ENCODE measurements at places on chromosomes 7 and 10.

GRCh38 chr10:132774902-132775863 lies 10.8 kb downstream of the NKX6-2 start:
- DNase-seq = no peak

DNA sequence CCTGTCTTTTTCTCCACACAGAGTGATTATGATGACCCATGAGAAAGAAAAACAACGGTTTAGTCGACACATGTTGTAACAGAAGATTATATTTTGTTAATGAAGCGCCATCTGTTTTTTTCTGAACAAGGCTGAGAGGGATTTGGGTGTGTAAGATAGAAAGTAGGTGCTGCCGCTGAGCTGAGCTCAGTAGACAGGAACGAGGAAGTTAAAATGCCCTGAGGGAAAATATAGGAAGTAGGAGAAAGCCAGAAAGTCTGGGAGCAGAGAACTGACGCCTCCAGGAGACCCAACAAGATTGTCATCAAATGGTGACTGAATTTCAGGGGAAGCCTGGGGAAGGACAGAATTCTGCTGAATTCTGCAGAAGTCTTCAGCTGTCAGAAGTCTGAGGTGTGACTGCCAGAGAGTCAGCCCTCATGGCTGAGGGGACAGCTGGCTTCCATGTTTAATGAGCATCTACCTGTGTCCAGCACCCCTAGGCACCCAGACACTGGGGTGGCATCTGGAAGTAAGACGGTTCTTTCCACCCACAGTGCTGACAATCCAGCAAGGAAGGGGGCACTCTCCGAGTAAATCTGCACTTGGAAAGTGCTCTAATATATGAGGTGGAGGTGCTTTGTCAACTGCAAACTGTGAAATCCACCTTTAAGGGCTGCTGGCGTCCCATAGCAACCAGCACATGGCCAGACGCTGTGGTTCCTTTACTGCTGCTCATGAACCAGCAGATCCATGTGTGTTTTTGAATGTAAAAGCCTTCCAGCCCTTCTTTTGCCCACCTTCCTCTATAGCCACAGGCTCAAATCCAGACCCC lies 12.5 kb upstream of the TSPAN15 start:
- no peak for DNase-seq

DNA sequence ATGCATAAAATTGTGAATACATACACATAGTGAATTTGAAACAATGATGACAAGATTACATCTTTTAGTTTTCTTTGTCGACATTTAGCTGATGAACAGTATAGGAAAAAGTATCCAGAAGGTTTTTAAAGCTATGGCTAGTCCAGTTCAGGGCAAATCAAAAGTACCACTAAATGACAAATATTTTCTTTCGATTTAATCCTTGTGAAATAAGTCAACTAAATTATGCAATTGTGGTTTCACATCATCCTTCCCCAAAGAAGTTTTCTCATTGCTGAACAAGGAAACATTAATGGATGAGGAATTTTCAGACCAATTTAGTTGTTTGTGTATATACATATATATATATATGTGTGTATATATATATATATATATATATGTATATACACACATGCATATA lies 774.0 kb downstream of the DNAJB9 start:
- no peak for DNase-seq

DNA sequence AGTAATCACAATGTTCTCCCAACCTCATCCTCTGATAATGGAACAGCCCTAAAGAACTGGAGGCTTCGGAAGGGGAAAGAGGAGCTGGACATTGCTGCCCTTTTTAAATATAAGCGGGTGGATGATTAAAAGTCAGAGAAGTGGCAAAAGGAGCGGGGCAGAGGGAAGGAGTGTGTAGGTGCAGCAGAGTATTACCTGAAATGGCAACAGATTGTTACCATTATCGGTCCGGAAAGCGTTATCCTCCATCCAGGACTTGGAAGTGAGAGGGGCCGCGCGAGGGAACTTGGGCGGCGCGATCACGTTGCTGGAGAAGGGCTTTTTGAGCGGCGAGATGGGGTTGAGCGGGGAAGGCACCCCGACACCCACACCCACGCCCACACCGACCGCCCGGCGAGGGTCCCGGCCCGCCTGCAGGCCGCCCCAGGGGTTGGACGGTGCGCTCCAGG lies 51.7 kb downstream of the CPEB3 start:
- DNase-seq = no peak

DNA sequence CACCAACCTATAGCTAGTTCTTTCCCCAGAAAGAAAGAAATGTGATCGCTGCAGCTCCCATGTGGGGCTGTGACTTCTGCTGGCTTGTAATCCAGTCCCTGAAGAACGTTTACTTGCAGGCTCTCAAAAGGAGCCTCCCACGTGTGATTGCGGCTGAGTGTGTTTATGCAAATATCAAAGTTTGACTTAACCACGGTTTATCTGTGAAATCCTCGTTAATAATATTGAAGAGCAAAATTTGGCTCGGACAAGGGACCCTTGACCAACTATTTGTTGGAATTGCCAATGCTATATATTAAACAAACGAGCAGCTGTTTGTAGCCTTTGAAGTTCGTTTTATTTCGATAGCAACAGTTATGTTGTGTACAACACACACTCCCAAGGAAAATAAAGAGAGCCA lies 470.1 kb upstream of the NRP1 start:
- no peak for DNase-seq

GRCh38 chr7:40824461-40824860 lies 689.7 kb downstream of the SUGCT start:
- DNase-seq = no peak

GRCh38 chr10:42937649-42938180 lies 139.2 kb upstream of the RET start:
- no peak for DNase-seq

DNA sequence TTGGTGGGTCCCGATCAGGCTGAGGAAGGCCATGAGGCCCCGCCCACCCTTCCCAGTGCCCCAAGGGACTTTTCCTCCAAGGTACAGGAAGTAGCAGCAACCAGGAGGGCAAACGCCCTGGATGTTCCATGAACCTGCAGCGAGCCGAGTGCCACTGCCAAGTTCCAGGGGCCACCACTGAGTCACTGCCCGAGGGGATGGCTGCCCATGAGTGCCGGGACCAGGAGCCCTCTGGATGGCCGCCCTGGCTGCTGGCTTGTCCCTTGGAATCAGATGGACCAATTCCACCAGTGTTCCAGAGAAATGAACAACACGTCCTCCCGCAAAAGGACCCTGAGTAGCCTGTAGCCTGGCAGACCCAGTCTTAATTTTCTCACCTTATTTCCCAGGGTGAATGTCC lies 74.2 kb downstream of the ZRANB1 start:
- no peak for DNase-seq

DNA sequence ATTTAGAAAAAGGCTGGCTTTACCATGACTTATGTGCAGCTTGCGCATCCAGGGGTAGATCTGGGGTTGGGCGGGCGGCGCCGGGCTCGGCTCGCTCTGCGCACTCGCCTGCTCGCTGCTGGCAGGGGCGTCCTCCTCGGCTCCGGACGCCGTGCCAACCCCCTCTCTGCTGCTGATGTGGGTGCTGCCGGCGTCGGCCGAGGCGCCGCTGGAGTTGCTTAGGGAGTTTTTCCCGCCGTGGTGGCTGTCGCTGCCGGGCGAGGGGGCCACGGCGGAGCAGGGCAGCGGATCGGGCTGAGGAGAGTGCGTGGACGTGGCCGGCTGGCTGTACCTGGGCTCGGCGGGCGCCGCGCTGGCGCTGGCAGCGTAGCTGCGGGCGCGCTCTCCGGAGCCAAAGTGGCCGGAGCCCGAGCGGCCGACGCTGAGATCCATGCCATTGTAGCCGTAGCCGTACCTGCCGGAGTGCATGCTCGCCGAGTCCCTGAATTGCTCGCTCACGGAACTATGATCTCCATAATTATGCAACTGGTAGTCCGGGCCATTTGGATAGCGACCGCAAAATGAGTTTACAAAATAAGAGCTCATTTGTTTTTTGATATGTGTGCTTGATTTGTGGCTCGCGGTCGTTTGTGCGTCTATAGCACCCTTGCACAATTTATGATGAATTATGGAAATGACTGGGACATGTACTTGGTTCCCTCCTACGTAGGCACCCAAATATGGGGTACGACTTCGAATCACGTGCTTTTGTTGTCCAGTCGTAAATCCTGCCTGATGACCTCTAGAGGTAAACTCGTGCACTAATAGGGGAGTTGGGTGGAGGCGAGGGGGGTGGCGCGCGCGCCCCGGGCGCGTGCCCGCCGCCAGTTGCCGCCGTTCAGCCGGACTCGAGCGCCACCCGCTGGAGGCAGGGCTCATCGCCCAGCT lies at the start of gene HOXA5:
Gene HOXA5, minus strand, starts transcription at position 659 of the 927 bp plus-strand sequence. Its CDS starts 74 bp downstream, at position 585.
- no peak for DNase-seq

GRCh38 chr10:95242581-95243317 lies 48.1 kb downstream of the PDLIM1 start:
- DNase-seq = no peak

GRCh38 chr10:74671716-74672115 lies 154.7 kb upstream of the KAT6B start:
- DNase-seq = no peak

DNA sequence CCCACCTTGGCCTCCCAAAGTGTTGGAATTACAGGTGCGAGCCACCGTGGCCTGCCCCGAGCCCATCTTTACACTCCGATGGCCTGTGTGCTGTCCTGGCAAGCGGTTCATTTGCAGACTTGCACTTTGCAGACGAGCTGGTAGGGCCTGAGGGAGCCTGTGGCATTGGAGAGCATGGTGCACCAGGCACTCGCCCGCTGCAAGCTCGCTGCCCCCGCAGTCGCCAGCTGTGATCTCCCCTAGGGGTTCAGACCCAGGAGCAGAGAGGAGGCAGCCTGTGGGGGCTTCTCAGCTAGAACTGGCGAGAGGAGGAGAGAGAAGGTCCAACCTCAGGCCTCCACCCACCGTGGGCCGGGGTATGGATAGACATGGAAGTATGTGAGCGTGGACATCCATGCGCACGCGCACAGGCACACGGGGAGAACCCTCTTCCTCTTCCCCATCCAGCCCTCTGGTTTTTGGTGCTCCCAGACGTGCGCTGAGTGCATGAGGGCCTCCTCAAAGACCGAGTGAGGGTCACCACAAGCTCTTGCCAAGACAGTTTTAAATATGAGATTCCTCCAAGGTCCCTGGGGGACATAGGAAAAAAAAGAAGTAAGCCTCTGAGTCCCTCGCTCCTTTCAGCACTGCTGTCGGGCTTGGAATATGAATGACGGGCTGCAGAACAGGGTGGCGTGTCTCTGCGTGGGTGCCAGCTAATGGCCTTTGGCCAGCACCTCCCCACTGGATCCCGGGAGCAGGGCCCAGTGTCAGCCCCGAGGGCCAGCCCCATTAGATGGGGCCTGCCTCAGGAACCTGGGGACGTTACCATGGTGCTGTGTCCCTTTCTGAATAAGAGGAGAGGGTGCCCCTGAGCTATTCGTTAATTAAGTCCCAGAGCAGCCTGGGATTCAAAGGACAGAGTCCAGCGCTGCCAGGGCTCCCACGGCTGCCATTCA lies 15.1 kb upstream of the TTYH3 start:
- DNase-seq = no peak

- DNase-seq = no peak
These were observed 97.3 kb downstream of the MYL10 start for GRCh38 chr7:101531726-101532357.

- DNase-seq = no peak
These were observed 14.6 kb upstream of the FZD1 start for GRCh38 chr7:91249506-91250233.

GRCh38 chr7:157153260-157153659 lies 14.5 kb downstream of the UBE3C start:
- DNase-seq = no peak

DNA sequence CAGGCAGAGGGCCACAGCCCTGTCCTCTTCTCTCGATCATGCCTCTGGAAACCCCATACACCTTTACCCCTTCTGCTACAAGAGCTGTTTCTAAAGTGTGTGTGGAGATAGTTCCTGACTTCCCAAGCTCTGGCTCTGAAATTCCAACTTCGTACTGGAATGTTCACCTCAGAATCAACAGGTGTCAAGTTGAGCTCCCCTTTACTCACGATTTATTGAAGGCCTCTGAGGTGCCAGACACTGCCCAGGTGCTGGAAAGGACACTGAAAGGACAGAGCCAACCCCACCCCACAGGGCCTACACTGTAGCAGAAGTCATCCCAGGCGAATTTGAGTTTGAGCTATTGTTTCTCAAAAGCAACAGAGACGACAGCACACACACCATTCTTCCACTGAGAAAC lies 209.9 kb upstream of the FRMD4A start:
- no peak for DNase-seq

DNA sequence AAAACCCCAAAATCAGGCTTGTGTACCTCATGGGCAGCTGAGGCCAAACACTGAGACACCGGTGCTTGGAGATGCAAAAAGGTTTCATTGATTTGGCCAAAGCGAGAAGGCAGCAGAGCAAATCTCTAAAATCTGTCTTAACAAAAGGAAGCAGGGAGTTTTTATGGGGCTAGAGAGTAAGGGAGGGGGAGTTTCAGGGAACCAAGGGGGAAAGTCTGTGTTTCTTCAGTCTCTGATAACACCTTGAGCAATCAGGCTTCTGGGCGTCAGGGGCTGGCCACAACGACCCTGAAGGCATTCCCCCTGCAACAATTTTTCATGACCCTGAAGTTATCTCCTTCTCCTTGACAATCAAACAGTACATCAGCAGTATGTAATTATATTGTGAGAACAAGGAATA lies 2.7 kb upstream of the ZNF786 start:
- no peak for DNase-seq

- DNase-seq = no peak
These were observed 4.0 kb upstream of the CREB5 start for GRCh38 chr7:28408105-28408959.

GRCh38 chr10:26486990-26487850 lies 49.1 kb downstream of the APBB1IP start:
- peak; percentile 62 for DNase-seq

- no peak for DNase-seq
These were observed 121.2 kb downstream of the MTERF1 start for GRCh38 chr7:91759205-91759863.

- no peak for DNase-seq
These were observed 102.8 kb upstream of the THSD7A start for GRCh38 chr7:11934796-11935195.

DNA sequence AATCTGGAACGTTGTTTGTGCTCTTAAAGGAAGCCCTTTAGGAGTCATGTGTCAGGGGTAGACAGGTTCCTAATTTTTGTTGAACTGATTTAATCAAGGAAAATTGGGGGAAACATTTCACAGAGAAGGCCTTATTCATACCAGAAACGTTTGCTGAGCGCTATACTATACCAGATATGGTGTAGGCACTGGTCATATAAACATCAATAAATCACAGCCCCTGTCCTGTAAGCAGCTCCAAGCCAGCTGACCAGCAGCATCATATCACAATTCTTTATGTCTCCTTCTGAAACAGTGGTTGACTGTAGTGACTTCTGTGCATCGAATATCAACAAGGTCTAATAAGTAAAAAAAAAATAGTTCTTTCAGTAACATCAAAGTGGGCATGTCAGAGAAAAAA lies 1.1 kb downstream of the TMEM178B start:
- no peak for DNase-seq

DNA sequence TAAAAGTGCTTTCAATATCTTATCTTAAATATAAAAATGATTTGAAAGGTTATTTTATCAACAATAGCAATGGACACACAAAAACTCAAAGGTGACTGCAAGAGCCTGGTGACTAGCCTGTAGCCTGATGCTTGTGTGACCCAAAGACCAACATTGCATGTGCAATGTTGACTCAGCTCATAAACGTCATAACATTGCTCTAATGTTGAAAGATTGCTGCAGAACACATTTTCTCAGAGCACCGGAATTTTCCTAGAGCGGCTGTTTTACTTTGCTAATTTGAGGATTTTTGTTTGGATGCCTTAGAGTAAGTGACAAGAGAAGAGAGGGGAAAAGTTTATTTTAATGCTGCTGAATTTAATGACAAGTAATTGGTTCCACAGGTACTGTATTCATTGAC lies 107.1 kb downstream of the RAB18 start:
- no peak for DNase-seq

Data from activated CD4-positive, alpha-beta T cell treated with anti-CD3 and anti-CD28 coated beads for 24 hours (primary cell).